ENCODE measurements at places on chromosomes 6 and 20. TPM values are rescaled to one million over a fixed set of nuclear protein-coding genes. Genes with fewer than 3 reads are reported as not detected.

RUNX2 gene
- total RNA-seq: 0.23 TPM

BPI gene
- total RNA-seq: 0.46 TPM

EYS gene
- total RNA-seq: 1.4 TPM

DEK gene
- 143 TPM for total RNA-seq

CCR6 gene
- not detected for total RNA-seq

TP53TG5 gene
- not detected for total RNA-seq

TAPBP gene
- total RNA-seq: 41.5 TPM

PSORS1C2 gene
- total RNA-seq: not detected

PXT1 gene
- total RNA-seq: not detected

MAS1 gene
- total RNA-seq: under 0.01 TPM

ADAM33 gene
- total RNA-seq: 2.5 TPM

MYL9 gene
- 0.23 TPM for total RNA-seq

TMEM151B gene
- total RNA-seq: 40.8 TPM

GRM1 gene
- total RNA-seq: 26.8 TPM

PERP gene
- 1.2 TPM for total RNA-seq

IL17F gene
- total RNA-seq: not detected

LY86 gene
- total RNA-seq: 5.5 TPM

EIF6 gene
- 56.1 TPM for total RNA-seq

CDSN gene
- not detected for total RNA-seq

MOG gene
- total RNA-seq: 1.4 TPM

MANEA gene
- 28.1 TPM for total RNA-seq

CTSA gene
- total RNA-seq: 28.4 TPM

SPATA25 gene
- 1.6 TPM for total RNA-seq

FAM83B gene
- 0.23 TPM for total RNA-seq

C6orf141 gene
- 1.6 TPM for total RNA-seq

SLC26A8 gene
- total RNA-seq: 9.0 TPM

DSP gene
- 6.2 TPM for total RNA-seq

CAGE1 gene
- total RNA-seq: not detected

ZNF165 gene
- 2.3 TPM for total RNA-seq

BMP7 gene
- 23.3 TPM for total RNA-seq

CST7 gene
- 0.69 TPM for total RNA-seq

HMGCLL1 gene
- 62.5 TPM for total RNA-seq

CST8 gene
- not detected for total RNA-seq

MATN4 gene
- 4.8 TPM for total RNA-seq

WFDC12 gene
- not detected for total RNA-seq

WFDC10A gene
- total RNA-seq: not detected
